Kidney tubule cell (primary cell): ENCODE measurements at places on chromosomes 2 and 18.

- peak; percentile 39 for DNase-seq
Observed at GRCh38 chr2:55419233-55419678, 400 bp downstream of the CCDC88A start.

DNA sequence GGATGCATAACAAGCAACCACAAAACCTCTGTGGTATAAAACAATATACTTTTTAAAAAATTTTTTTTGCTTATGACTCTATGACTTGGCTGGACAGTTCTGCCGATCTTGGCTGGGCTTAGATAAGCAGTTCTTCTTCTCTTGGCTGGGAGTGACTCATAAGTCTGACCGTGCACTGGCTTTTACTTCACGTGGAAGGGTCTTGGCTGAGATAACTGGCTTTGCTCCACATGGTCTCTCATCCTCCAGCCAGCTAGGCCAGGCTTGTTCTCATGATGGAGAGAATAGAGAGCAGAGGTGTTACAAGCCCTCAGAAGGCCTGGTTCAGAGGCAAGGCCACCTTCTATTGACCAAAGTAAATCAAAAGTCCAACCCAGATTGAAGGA lies 178.9 kb upstream of the SERPINE2 start:
- peak; percentile 28 for DNase-seq

GRCh38 chr18:62324917-62325805 lies at the start of gene TNFRSF11A:
Gene TNFRSF11A (plus strand): TSS chr18:62325310. CDS start chr18:62325353, 43 bp downstream.
- DNase-seq: peak; percentile 70

GRCh38 chr18:74529378-74529777 lies 4.9 kb upstream of the CNDP1 start:
- no peak for DNase-seq

DNA sequence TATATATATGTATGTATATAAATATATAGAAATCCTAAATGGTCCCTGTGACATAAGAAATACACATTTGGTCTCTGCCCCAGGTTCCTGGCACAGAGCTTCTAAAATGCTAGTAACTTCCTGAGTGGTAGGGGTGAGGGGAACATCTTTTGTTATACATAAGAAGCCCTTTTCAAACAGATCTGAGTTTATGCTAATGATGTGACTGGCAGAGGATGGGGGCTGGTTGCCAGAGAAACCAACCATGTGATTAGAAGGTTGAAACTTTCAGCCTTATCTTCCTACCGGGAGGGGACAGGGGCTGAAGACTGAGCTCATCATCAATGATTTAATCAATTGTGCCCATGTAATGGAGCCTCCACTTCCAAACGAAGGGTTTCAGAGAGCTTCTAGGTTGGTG lies 16.3 kb downstream of the MFSD2B start:
- no peak for DNase-seq

GRCh38 chr2:175027755-175028154 lies 22.6 kb upstream of the CHN1 start:
- DNase-seq: no peak
